ENCODE measurements at places on chromosomes 6 and 20.

- DNase-seq: no peak
Measured at GRCh38 chr6:36683145-36683655, 4.7 kb downstream of the CDKN1A start.

DNA sequence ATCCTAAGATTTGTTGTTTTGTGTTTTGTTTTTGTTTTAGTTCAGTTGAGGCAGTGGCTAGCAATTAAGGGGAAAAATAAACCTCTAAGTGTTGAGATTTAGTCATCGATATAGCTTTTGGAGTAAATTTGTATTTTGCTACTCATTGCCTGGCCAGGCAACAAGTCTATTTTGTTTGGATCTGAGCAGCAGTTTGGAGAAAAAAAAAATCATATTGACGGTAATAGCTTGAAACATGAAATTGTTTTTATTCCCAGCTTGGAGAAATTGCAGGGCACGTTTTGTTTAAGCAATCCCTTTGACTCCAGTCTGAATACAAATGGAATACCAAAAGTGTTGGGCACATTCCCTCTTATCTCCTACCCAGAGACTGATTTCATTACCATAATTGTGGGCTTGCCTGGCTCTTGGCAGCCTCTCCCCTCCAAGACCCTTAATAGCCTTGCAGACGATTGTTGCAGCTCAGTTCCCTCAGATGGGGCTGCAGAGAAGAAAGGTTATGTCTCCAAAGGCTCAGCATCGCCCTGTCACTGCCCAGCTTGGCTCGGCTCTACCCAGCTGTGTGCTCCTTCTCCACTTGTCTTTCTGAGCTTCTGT lies 56.0 kb downstream of the ISM1 start:
- no peak for DNase-seq

- DNase-seq: no peak
Measured at GRCh38 chr6:166412911-166413384, 30.2 kb upstream of the MPC1 start.

DNA sequence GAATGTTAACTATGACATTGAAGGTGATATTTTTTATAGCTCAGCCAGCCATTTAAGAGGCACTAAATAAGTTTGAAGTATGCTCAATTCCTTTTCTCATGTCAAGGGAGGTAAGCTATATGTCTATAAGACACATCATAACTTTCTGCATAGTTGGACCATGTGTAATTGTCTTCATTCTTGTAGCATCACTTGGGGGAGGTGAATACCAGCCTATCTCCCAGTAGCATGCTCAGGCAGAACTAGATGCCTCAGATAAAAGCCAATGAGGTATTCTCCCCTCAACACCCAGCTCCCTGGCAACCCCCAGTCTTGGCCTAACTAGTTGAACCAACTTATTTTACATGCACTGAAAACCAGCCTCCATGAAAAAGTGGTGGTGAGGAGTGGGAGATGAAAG lies 158.3 kb upstream of the JAG1 start:
- no peak for DNase-seq

- no peak for DNase-seq
Measured at GRCh38 chr6:87225511-87225910, 70.1 kb downstream of the ZNF292 start.

- peak; percentile 75 for DNase-seq
Measured at GRCh38 chr6:24494821-24495795, at the start of gene ALDH5A1. ALDH5A1 (plus strand) TSS chr6:24494969; CDS start chr6:24494997, 28 bp downstream.
